ENCODE measurements at places on chromosomes 2 and 18.

DNA sequence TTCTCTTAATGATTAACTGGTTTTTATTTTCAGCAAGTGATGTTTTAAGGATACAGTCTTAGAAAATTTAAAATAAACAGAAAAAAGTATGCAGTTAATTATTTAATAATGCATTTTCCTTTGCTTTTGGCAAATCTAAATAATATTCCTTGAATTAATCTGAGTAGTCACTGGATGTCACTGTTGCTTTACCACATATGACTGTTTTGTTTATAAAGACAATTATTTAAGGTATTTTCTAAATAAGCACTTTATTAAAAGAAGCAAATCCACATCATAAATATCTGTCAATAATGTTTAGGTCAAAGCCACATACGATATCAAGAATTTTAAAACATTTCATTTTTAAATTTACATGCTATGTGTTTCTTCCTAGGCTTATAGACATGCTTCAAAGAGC lies 40.6 kb upstream of the TFPI start:
- no peak for DNase-seq

DNA sequence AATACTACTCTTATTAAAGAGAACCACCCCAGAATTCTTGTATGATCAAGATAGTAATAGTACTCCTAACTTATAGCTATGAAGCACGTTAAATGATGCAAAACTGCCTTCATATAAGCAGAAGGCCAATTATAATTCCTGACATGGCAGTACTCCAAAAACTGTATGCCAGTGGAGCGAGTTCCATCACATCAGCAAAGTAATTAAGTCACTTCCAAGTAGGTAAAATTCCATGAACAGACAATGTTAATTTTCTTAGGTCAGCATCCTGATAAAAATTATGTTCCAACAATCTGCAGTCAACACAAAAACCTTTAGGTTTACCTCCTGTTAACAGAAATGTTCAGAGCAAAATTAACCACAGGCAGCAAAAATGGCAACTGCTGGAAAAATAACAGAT lies 136.7 kb downstream of the CDH2 start:
- DNase-seq: no peak

GRCh38 chr18:37299471-37300304 lies 265.9 kb downstream of the CELF4 start:
- DNase-seq: no peak

DNA sequence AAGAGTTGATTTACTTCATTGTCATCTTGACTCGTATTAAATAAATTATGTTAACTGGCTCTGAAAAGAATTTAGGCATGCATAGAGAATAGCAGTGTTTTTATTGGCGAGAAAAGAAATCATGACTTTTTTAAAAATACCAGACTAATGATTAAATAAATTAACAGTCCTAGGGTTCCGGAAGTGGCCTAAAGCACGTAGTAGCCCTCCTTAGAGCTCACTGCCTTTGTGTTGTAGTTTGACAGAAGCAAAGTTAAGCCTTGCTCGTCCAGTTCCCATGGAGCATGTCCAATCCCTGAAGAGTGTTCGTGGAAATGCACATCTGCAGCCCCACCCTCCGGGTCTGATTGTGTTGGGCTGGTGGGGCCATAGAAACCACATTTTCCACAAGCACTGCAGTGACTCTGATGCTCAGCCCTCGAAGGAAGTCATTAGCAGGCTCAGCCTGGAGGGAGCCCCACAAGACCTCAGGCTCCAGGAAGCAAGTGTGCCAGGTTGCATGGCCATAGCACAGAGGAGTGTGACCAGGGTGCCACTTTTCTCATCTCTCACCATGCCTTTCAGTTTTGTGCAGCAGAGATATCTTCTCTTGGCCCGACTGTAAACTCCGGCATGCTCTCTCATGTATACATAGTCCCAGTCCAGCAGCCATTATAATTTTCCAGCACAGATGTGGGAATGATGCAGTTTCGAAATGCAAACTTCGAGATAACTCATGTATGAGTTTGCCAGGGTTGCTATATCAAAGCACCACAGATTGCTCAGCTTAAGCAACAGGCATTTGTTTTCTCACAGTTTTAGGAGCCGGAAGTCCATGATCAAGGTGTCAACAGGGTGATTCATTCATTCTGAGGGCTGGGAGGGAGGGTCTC lies 188.6 kb upstream of the SH3BP4 start:
- no peak for DNase-seq

DNA sequence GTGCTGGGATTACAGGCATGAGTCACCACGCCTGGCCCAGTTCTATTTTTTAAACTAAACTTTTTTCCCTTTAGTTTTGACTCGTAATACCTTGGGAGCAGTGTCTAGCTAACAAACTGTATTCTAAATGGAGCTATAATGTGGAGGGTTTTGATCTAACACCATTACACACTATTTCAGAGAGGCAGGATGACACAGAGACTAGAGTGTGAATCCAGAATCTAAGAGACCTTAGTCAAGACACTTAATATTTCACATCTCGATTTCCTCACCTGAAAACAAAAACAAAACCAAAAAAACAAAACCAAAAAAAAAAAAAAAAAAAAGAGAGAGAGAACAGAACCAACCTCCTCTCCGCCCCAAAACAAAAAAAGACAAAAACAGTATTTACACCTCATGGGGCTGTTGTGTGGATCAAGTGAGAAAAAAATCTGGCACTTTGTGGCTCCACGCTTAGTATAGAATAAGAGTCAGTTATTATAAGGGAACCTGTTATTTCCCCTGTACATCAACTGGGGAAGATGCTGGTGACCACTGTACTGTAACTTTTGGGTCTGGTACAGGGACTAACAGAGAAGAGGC lies 31.3 kb downstream of the DARS1 start:
- no peak for DNase-seq

- DNase-seq: no peak
Measured at GRCh38 chr2:197759013-197759412, 26.1 kb downstream of the BOLL start.

DNA sequence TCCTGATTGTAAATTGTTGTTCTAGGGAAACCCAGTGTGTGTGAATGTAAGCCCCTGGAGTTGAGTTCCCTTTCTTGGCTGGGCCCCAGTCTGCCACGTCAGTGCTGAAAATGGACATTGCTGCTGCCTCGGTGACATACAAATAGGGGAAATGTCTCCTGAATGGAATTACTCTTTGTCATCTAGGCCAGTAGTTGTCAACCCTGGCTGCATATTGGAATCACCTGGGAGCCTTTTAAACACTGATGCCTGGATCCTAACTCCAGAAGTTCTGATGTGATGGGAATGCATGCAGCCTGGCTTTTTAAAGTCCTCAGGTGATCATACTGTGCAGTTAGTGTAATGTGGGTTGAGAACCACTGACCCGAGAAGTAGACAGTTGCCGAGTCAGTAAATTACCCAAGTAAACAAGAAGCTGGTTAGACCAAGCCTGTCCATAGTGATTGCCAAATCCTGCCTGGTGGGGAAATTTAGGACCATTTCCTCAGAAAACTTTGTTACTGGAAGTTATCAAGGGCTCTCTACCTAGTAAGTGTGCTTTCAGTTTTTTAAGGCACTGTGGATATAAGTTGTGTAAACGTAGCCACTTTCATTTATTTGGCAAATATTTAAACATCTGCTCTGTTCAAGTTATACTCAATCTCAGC lies 27.6 kb upstream of the IL1R1 start:
- DNase-seq: no peak

- DNase-seq: no peak
Measured at GRCh38 chr18:77208964-77209363, 40.7 kb upstream of the GALR1 start.

DNA sequence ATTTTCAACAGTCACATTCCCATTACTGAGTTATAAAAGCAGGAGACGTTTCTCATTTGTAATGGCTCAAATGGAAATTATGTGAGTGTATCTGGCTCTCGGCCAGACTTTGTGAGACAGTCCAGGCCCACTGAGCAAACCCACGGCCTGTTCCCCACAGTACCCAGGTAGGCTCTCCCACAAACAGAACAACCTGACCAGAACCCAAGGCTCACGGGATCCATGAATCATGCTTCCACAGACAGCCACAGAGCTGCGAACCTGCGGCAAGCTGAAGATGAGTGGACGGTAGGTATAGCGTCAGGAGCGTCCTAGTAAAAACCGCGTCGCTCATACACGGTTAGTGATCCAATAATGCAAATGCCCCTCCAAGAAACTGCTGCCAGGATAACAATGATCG lies 34.2 kb downstream of the NDUFA10 start:
- DNase-seq: no peak

DNA sequence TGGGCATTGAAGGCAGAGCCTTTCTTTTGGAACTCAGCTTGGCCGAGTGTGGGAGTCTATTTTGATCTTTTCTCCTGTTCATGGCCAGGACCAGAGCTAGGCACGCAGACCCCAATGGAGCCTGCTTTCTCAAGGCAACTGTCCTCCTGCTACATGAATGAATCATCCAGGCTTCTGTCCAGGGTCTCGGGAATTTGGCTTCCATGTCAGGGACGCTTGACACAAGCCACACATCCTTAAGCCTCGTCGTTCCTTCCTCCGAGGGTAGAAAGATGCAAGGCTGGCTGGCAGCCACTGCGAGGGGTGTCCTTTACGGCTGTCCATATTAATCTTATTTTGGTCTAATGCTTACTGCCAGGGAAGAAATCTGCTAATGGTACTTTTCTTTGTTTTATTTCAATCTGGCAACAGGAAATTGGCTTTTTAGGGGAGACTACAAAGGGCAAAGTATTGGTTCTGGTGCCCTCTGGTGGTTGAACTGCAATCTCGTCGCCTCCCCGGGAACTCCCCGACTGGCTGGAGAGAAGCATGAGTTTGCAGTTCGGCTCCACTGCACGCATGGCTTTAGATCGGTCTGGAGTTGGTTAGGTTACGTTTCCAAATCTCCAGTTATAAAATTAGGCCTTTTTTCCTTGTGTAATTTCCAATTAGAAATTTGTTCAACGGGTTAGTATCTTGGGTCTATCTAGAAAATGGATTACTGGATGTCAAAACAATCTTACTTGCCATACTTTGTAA lies 135.2 kb downstream of the ALPK2 start:
- no peak for DNase-seq

GRCh38 chr2:157935378-157935906 lies 59.3 kb upstream of the ACVR1 start:
- no peak for DNase-seq

GRCh38 chr18:58534535-58535301 lies 94.2 kb downstream of the ALPK2 start:
- no peak for DNase-seq
